ENCODE measurements at places on chromosomes 12 and 14. TPM values are rescaled to one million over a fixed set of nuclear protein-coding genes. Genes with fewer than 3 reads are reported as not detected.

The SLC6A13 gene
- total RNA-seq, result 0.17 TPM

The GPR68 gene
- 23.2 TPM for total RNA-seq

The EPYC gene
- total RNA-seq, result not detected

The TAS2R10 gene
- total RNA-seq, result 1.6 TPM

The ISM2 gene
- not detected for total RNA-seq

The DNAI7 gene
- total RNA-seq, result 0.17 TPM

Measured in smooth muscle cell of trachea (primary cell).